Astrocyte of the spinal cord (primary cell): ENCODE measurements at places on chromosomes 16 and 17.

DNA sequence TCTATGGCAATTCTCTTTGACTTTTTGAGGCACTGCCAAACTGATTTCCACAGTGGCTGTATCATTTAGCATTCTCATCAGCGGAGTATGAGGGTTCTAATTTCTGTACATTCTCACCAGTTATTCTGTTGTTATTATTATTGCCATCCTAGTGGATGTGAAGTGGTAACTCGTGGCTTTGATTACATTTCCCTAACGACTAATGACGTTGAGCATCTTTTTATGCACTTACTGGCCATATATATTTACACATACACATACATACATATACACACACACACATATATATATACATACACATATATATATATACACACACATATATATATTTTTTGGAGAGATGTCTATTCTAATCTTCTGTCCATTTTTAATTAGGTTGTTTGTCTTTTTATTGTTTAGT lies 3.7 kb upstream of the MLYCD start:
- DNase-seq: no peak

- DNase-seq: no peak
Measured at GRCh38 chr16:85555719-85556455, 57.2 kb upstream of the GSE1 start.

DNA sequence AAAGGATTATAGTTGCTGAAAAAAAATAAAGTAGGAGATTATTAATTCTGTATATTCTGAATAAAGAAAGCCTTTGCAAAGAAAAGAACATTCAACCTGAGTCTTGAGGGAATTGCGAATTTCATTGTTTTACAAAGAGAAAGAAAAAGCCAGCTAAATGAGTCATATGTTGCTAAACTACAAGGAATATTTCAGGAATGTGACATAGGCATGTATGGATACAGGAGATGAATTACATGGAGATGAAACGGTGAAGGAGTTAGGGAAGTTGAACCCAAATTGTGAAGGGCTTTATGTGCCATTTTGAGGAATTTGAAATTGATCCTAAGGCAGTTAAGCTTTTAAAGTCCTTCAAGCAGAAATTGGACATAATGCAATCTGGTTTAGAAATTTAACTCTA lies 177.3 kb upstream of the RBL2 start:
- peak; percentile 42 for DNase-seq

GRCh38 chr17:47713980-47714700 lies 18.9 kb upstream of the TBX21 start:
- no peak for DNase-seq

DNA sequence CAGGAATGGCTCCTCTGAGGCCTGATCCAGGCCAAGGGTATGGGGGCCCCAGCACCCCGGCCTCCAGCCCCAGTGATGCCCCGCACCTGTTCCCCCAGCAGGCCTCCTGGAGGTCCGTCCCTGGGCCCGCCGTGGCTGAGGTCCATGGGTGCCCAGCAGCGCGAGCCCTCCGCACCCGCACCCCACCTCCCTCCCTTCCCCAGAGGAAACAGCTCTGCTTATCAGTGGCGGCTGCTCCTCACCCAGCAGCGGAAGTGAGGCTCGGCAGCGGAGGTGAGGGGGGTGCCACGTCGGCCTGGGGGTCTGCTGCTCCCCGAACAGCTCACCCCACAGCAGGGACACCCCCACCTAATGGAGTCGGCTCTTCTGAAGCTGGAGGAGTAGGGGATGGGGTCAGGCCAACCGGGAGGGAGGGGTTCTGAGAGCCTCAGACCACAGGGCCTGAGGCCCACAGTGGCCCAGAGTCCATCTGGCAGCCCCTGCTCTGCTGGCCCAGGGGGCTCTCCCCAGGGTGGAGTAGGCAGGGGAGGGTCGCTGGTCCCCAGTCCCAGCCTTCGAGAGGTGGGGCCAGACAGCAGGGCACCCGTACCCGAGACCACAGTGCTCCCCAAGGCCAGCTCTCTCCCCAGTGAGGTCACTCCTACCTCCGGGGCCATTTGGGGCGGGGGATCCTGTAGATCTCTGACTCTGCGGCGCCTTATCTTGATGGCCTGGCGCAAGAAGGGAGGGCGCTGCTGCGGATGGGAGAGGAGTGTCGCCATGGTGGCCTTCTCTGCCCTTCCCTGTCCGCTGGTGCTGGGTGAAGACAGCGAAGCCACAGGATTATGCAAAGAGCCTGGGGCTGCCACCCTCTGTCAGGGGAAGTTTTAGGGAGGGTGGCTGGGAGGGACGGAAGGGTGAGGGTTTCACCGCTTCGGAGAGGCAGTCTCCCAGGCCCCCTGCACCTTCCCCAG lies at the start of gene UNC13D:
UNC13D (minus strand) TSS at position 828 of the 953 bp plus-strand sequence; CDS start at position 761, 67 bp downstream.
- DNase-seq: no peak

- DNase-seq: no peak
Measured at GRCh38 chr16:12086822-12087221, 110.3 kb downstream of the SNX29 start.

DNA sequence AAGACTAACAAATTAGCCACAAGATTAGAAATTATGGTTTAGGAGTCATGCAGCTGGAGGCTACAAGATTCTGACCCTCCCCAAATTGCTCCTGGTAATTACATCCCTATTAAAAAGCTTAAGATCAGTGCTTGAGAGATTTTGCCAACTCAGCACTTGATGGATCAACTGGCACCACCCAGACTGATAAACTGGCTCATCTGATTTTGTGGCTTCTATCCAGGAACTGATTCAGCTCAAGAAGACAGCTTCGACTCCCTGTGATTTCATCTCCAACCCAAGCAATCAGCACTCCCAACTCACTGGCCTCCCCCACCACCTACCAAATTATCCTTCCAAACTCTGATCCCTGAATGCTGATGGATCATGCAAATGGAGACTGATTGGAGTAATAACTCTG lies 94.8 kb downstream of the TNFRSF13B start:
- no peak for DNase-seq

DNA sequence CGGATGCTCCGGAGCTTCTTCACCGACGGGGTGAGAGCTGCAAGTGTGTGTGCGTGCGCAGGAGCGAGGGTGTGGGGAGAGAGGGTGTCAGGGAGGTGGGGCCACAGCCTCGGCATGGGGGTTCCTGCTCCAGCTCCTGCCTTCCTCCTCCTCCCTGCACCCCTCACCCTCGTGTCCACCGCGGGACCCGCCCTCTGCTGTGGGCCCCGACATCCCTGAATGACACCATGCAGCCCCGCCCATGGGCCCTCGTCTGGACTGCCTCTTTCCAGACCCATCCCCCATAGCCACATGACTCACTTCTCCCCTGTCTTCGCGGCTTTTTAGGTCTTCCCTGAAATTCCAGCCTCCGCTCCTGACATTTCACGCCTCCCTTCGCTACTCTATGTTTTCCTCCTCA lies 41.6 kb downstream of the ARHGAP23 start:
- DNase-seq: peak; percentile 77

GRCh38 chr17:57555636-57556175 lies 189.4 kb downstream of the CCDC182 start:
- no peak for DNase-seq

DNA sequence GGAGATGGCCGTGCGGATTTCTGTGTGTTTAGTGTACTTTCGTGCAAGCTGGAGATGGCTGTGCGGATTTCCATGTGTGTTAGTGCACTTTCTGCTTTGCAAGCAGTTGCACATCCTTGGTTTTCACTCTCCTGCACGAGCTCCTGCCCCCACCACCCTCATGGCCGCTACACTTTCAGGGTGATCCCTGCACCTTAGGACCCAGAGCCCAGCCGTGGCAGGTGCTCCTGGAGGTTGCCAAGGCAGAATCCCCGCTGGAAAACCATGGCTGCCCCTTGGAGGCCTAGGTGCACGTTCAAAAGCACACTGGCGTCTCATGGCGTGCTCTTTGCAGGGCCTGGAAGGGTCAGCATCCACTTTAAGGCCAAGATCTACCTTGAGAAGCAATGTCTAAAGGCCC lies 311.0 kb upstream of the TNRC6C start:
- DNase-seq: no peak

DNA sequence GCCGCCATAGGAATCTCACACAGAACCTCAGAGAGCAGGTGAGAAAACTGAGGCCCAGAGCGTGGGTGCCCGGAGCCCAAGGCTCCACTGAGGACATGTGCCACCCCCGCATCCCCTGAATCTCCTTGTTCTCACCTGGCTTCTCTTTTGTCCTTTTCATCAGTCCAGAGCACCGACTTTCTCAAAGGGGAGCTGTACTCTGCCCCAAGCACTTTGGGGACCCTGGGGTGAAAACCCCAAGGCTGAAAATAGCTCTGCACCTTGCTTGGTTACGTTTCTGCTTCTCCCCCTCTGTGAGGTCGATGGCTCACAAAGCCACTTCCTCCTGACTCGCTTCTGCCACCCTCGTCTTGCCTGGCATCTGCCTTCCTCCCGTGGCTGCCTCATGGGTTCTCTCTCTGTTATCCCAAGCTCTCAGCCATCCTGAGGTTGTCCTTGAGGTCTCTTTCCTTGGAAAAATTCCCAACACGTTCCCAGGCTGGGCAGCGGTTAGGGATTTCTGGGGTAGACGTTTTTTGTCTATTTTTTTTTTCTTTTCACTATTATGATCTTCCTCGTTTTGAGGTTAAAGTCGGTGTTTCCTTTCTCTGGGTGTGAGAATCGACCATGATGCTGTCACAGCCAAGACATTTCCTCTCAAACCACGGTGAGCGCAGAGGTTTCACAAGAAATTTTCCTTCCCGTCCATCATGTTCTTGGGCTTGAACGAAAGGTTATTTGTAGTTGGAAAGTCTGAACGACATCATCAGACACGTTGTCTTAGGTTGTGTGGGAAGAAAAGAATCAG lies 37.2 kb downstream of the IRF8 start:
- DNase-seq: no peak

GRCh38 chr16:83912519-83913244 lies 13.8 kb downstream of the MLYCD start:
- DNase-seq: no peak

- peak; percentile 25 for DNase-seq
Measured at GRCh38 chr16:65833171-65833871, 533.2 kb upstream of the CDH5 start.

- no peak for DNase-seq
Measured at GRCh38 chr17:82655523-82655922, 7.3 kb upstream of the WDR45B start.

DNA sequence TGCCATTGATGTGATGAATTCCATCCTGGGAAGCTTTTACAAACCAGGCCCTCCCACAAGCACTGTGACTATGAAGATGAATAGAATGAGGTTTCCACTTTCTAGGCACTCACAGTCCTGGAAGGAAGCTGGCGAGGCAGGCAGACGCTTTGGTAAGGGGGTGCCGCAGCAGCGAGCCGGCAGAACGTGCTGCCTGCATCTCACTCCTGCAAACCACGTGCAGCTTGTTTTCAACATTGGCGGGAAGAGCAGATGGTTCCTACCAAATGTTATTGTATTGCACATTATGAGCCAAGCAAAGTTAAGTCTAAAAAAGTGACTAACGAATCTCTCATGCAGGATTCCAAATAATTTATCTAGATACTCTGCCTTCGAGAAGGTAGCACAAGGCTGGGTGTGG lies 3.7 kb upstream of the DNAI2 start:
- DNase-seq: no peak

DNA sequence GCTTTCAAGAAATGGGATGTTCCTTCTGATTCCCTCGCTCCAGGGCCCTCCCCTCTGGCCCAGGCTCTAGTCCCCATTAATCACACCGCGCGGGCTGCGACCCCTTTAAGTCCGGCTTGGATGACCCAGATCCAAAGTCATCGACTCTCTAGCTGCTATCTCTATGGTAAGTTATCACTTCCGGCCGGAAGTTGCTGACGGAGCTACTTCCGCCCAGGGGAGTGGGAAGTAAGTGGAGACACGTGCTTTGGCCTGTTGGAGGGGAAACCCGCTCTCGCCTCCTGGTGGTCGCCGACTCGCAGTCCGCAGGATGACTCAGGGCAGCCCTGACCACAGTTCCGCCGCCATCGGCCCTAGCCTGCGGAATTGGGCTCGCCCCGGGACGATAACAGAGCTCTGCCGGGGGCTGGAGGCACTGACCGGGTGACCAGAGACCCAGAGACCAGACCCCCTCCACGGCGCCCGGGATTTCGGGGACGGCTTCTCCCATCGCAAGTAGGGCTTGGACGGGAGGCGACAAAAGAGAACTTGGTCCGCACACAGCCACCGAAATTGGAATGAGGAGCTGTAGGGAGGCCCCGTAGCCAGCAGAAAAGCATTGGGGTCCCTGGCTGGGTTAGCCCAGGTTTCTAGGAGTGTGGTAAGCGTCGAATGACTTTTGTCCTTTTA lies 52.2 kb upstream of the SEC14L1 start:
- peak; percentile 98 for DNase-seq

DNA sequence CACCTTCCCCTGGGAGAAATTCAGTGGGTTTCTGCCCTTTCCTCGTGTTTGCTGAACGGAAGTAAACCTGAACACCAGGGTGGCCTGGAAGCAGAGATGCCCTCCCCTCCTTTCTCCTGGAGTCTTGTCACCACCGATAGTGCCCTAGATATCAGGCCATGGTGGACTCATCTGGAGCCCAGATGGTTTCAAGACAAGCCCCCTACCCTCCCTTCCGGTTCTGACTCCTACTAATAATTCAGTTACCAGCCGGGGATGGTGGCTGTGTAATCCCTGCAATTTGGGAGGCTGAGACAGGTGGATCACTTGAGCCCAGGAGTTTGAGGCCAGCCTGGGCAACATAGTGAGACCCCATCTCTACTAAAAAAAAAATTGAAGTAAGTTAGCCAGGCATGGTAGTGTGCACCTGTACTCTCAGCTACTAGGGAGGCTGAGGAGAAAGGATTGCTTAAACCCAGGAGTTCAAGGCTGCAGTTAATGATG lies 2.4 kb downstream of the ZNF469 start:
- DNase-seq: no peak

DNA sequence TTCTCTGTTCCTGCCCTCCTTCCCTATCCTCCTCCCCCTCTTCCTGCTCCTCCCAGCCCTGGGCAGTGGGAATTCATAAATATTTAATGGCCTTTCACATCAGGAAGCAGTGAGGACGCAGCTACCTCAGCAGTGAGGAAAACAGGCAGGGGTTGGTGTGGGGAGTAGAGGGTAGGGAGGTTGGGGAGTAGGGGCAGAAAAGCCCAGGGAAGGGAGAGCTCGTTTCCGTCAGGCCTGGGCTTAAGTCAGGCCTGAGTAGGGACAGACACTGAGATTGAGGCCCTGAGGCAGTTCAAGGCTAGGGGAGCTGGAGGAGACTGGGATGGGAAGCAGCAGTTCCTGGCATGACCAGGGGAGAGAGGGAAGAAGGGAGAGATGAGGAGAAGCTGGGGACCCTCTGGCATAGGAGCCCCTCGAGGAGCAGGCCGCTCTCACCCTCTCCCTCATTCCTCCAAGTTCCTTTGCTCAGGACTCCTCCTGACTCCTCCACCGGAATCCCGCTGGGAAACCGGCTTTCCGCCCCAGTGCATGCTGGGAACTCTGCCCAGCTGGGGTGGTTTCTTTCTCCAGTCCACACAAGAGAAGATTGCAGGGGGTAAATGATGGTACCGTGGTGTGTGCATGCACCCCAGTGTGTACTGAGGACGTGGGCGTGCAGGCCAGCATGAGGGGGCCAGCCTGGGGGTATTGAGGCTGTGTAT lies 6.2 kb downstream of the SAMD14 start:
- DNase-seq: peak; percentile 61

GRCh38 chr16:87076331-87076949 lies 240.8 kb downstream of the C16orf95 start:
- DNase-seq: no peak
